Ovary (tissue), 10 donors: ENCODE measurements at places on chromosomes 5 and 9.
A peak's percentile ranks its signal among the peaks of the same experiment; 100 is the strongest.

GRCh38 chr9:125460883-125461635 lies 199.4 kb downstream of the GAPVD1 start:
- peak; percentile 69 for DNase-seq

DNA sequence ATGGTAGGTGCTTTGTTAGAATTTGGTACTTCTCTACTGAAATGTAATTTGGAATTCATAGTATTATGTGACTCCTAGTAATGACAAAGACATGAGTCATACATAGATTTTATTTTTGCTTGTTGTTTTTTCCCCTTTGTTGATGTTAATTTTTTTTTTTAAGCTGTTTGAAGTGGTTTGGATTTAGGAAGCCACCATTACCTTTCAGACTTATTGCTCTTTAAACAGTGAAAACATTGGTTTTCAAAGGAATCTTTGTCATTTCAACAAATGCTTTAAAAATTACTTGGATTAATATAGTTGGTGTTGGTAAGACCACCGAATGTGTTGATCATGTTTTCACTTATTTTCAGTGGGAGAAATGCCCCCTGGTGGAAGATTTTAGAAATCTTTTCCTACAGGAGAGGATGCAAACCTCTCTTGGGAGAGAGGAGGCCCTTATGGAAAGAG lies 170.1 kb upstream of the PITX1 start:
- no peak for DNase-seq

GRCh38 chr9:4970970-4971641 lies 14.0 kb upstream of the JAK2 start:
- DNase-seq, result no peak

- DNase-seq, result no peak
These were observed 7.7 kb downstream of the ARHGAP26 start for GRCh38 chr5:142777850-142778249.

DNA sequence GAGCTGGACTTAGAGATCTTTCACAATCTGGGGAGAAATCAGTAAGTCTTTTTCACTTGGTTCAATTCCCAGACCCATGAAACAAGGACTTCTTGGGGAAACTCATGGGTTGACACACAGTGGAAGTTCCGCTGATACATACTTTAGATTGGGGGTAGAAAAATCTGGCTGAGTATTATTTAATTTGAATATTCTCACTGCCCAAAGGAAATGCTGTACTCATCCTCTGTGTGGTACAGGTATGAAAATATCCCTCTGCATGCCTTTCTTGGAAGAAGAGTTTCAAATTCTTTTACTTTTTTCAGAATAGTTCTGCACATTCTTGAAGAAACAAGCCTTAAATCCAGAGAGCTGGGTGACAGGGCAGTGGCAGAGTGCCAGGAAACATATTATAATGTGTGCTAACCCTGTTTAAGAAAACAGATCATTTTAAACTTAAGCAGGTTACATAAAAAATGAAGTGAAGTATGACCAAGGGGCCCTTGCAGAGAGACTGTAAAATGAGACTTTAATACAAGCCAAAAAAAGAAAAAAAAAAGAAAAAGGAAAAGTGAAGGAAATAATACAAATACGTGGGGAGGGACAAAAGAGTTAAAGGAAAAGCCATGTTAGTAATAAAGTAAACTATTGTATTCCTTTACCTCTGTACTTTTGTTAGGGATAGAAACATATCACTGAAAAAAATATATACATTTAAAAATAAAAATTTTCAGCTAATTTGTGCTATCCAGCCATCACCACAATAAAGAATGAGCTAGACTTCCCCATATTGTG lies 173.4 kb upstream of the NR3C1 start:
- DNase-seq, result no peak

DNA sequence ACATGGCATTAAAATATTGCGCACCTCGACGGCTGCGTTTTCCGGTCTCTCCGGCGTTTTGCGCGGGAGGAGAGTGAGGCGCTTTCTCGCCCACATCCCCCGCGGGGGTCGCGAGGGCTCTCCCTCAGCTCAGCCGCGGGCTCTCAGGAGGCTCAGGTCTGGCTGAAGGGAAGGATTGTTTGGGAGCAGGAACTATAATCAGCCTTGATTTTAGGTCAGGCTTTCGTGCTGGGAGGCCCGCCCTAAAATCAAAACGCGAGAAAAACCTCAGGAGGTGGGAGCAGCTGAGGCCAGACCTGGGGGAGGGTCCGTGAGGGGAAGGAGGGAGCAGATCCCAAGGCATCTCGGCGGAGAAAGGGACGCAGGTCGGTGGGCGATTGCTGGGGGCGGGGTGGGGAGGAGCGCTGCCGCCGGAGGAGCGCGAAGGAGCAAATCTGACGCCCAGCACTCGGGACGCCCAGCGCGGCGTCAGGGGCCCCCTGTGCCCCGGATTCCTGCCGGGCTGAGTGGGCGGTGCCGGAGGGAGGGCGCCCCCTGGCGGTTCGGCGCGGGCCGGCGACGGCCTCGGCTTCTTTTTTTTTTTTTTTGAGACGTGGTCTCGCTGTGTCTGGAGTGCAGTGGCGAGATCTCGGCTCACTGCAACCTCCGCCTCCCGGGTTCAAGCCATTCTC lies 18.7 kb upstream of the RNF130 start:
- peak; percentile 86 for DNase-seq

GRCh38 chr5:3278643-3279042 lies 317.0 kb upstream of the IRX1 start:
- DNase-seq, result no peak

DNA sequence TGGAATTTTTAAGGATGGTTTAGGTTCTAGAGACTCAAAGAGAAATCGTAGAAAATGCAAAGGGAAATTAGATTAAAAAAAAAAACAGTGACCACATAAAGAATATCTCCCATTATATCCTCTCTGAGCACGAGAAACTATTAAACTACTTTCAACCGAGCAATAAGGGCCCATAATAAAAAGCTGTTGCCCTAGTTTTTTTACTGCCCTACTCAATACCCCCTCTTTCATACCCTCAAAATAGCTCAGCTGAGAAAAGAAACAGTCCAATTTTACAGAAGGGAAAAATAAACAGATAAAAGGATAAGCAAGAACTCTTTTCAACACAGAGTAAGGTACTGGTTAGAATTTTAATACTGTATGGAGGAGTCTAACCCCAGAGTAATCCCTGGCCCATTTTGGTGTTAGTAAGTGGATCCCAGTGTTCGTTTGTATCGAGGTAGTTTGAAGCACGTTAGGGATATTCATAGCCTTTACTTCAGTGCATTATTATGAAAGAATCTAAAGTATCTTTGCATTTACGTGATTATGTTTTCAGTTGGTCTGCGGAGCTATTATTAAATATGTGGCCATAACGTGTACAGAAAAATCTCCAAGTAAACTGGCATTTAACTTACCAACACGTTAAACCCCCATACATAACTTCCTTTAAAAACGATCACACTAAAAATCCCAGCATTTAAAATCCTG lies 980 bp upstream of the RHOBTB3 start:
- no peak for DNase-seq

GRCh38 chr5:90000351-90000750 lies 409.2 kb downstream of the CETN3 start:
- no peak for DNase-seq

DNA sequence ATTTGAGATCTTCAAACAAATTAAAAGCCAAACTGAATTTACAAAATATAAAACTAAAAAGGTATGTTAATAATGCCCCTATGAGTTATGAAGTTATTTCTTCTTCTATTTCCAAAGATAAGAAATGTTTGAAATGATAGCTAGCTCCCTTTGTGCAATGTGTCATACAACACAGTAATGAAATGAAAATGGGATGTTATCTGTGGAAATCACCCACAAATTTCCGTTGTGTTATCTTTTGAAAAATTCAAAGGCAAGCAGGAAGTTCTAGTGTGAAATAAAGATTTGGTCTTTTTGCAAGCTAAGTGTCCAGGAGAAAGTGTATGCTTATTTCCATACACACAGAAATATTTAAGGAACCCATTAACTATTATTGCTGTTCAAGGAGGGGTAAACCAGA lies 375.3 kb upstream of the PRR16 start:
- no peak for DNase-seq

- DNase-seq, result no peak
These were observed 86.5 kb upstream of the FSTL4 start for GRCh38 chr5:133698646-133699526.
